ENCODE measurements at places on chromosomes 3 and 15. TPM values are rescaled to one million over a fixed set of nuclear protein-coding genes. Genes with fewer than 3 reads are reported as not detected.

TLR9 gene
- not detected for total RNA-seq

PLCB2 gene
- 14.9 TPM for total RNA-seq

GRCh38 chr3:149321136-149321535 is 12.3 kb downstream of the TM4SF18 start:
- H3K4me3 ChIP-seq = no peak overlapping the region
- H3K36me3 ChIP-seq = peaks cover 9% of the 10 kb centered on the region
- no peak overlapping the region for H3K27ac ChIP-seq

GRCh38 chr15:55907797-55908196 is 85.6 kb downstream of the NEDD4 start:
- DNase-seq = no peak
- no peak overlapping the region for H3K4me3 ChIP-seq
- H3K4me1 ChIP-seq = no peaks in the 10 kb centered on the region
- no peak overlapping the region for H3K27ac ChIP-seq

DNA sequence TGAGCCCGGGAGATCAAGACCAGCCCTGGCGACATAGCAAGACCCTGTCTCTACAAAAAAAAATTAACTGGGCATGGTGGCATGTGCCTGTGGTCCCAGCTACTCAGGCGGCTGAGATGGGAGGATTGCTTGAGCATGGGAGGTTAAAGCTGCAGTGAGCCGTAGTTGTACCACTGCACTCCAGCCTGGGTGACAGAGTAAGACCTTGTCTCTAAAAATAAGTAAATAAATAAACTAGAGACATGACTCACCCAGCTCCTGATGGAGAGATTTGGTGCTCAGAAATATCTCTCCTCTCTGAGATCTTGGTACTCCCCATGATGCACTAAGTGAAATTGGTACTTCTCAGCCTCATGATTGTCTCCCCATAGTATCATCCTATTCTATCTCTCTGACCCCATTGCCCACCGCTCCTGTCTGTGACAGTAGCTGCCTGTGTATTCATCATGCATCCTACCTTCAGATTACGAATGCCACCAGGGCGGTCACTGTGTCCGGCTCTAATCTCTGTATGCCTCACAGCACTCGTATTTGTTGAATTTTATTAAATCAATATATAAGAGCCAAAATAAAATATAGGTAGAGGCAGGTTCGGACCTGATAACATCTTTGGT is 50.9 kb downstream of the ABHD2 start:
- no peaks in the 10 kb centered on the region for H3K36me3 ChIP-seq
- H3K27ac ChIP-seq = peak overlapping the region; percentile 5
- peaks cover 35% of the 10 kb centered on the region for H3K4me1 ChIP-seq
- no peak overlapping the region for H3K4me3 ChIP-seq

- peaks cover 38% of the 10 kb centered on the region for H3K4me1 ChIP-seq
- peak overlapping the region; percentile 95 for H3K4me3 ChIP-seq
- H3K27ac ChIP-seq = peak overlapping the region; percentile 100
- DNase-seq = no peak
- no peaks in the 10 kb centered on the region for H3K27me3 ChIP-seq
These were observed 2.1 kb downstream of the TRA2B start for GRCh38 chr3:185935465-185936272.
